B cell (primary cell): ENCODE measurements at places on chromosomes 13 and 19. TPM values are rescaled to one million over a fixed set of nuclear protein-coding genes. Genes with fewer than 3 reads are reported as not detected.

DNA sequence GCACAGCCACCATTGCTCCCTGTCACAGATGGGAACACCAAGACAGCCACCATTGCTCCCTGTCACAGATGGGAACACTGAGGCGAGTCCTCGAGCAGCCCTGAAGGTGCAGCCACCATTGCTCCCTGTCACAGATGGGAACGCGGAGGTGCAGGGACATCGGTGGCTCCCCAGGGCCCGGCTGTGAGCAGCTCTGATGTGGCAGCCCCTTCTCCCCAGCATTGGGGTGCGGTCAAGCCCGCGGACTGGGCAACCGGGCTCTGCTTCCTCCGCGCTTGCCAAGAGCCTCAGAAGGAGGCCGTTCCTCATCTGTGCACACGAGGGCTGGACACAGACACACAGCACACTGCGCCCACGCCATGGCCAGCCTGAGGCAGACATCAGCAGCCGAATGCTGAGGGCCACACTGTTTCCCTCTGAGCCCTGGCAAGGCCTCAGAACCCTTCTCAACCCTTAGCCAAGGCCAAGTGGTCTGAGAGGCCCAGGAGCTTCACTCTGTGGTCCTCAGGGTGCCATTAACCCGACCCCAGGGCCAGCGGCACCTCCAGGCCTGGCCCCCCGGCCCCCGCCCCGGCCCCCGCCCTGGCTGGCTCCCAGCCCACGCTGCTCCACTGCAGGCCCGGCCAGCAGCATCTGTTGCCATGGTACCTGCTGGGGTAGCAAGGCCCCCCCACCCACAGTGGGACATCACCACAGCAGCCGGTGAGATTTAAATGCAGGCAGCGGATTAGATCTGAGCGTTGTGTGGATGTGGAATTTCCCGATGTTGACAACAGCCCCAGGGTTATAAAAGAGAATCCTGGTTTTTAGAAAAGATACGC, 18.4 kb downstream of the C2CD4C start:
- no peaks in the 10 kb centered on the region for H3K36me3 ChIP-seq
- H3K4me3 ChIP-seq: no peak overlapping the region
- DNase-seq: no peak
- H3K4me1 ChIP-seq: no peaks in the 10 kb centered on the region
- no peaks in the 10 kb centered on the region for H3K27me3 ChIP-seq

Gene STXBP2
- 208 and 222 TPM in 2 replicates for total RNA-seq

- H3K27me3 ChIP-seq: no peaks in the 10 kb centered on the region
- H3K4me3 ChIP-seq: no peak overlapping the region
- H3K4me1 ChIP-seq: peaks cover 5% of the 10 kb centered on the region
- no peak overlapping the region for H3K27ac ChIP-seq
- no peaks in the 10 kb centered on the region for H3K36me3 ChIP-seq
These were observed 37.0 kb downstream of the ZNF136 start for GRCh38 chr19:12199757-12200419.

GRCh38 chr13:67554286-67554685, 324.1 kb upstream of the PCDH9 start:
- H3K27ac ChIP-seq: no peak overlapping the region
- no peaks in the 10 kb centered on the region for H3K27me3 ChIP-seq
- no peak for DNase-seq
- H3K4me3 ChIP-seq: no peak overlapping the region
- H3K4me1 ChIP-seq: no peaks in the 10 kb centered on the region

DNA sequence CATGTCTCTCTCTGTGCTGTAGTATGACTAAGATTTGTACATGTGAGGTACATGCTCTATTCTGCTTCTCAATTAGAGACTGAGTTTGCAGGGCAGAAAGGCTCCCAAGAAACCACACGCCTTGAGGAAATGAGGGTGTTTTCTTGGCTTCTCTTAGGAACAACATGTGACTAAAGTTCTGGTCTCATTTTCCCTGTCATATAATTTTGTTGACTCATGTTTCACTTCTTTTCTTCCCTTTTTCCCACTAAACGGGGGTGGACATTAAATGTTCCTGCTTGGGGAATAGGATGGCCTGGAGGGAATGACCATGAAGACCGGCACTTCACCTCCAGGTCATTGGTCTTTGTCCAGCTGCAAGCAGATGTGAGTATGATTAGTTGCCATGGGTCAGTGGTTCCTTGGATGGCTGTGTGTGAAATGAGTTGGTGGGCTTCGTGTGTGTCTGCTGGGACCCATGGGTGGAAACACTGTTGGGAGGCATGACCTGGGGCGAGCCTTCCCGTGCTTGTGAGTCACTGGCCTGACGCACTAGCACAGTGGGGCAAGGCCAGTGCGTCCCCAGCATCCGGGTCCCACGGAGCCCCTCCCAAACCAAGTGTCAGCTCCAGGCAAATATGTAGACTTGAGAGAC, 56.6 kb downstream of the COL4A1 start:
- no peak overlapping the region for H3K4me3 ChIP-seq
- no peaks in the 10 kb centered on the region for H3K36me3 ChIP-seq
- H3K27ac ChIP-seq: no peak overlapping the region

GRCh38 chr19:41993612-41994483, at the start of gene ATP1A3:
Gene ATP1A3 (minus strand): TSS chr19:41994230. CDS start chr19:41994076, 154 bp downstream.
- peaks cover 30% of the 10 kb centered on the region for H3K4me1 ChIP-seq
- no peaks in the 10 kb centered on the region for H3K36me3 ChIP-seq
- H3K27me3 ChIP-seq: peaks cover 19% of the 10 kb centered on the region
- peak; percentile 79 for DNase-seq
- peak within 1 kb of the TSS; percentile 25 for H3K4me3 ChIP-seq

DNA sequence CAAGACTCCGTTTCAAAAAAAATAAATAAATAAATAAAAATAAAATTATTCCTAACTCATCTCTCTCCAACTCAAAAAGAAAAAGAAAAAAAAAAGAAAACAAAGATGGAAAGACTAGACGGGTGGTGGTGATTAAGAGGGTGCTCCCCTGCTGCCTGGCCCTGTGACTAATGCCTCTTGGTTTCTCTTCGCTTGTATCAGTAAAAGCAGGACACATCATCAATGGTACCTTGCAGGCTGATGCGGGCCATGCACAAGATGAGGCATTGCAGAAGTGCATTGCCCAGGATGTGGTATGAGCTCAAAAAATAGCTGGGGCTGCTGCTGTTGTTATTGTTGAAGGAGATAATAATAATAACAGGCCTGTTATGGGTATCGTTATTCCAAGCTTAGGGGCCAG, 14.6 kb downstream of the ACER1 start:
- H3K4me3 ChIP-seq: no peak overlapping the region
- H3K27ac ChIP-seq: no peak overlapping the region
- no peaks in the 10 kb centered on the region for H3K4me1 ChIP-seq
- no peaks in the 10 kb centered on the region for H3K36me3 ChIP-seq

DNA sequence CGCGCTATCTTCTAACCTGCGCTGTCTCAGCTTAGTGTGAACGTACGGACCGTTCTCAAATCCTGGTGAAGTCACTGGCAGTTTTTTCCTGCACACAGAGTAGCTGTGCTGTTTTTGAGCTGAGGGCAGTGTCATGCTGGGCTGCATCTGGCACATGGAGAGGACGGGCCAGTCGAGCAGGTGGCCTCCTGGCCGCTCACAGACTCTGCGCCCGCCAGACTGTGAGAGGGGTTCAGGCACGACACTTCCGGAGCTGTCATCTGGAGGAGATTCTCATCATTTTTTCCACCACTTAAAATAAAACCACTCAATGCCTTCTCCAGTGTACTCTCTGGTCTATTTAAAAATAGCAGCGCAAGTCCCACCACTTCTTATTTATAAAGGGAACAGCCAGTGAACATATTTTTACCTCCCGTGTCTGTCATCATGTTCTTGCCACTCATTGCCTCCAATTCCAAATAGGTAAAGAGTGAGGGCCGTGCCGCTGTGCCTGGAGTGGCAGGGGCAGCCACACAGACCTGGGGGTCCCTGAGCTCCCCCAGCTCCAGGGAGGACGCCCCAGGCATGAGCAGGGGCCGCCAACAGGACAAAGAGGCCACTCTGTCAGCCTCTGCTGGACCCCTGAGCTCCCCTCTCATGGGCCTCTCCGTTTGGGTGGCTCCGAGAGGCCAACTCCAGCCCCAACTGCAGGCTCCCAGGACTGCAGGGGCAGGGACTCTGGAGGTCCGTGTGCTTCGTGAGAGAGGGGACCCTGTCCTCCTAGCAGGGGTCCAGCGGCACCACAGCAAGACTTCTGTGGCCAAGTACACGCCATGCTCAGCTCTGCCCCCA, 36.9 kb upstream of the GRTP1 start:
- no peaks in the 10 kb centered on the region for H3K36me3 ChIP-seq
- H3K4me1 ChIP-seq: no peaks in the 10 kb centered on the region
- no peaks in the 10 kb centered on the region for H3K27me3 ChIP-seq
- H3K4me3 ChIP-seq: no peak overlapping the region
- DNase-seq: no peak

DNA sequence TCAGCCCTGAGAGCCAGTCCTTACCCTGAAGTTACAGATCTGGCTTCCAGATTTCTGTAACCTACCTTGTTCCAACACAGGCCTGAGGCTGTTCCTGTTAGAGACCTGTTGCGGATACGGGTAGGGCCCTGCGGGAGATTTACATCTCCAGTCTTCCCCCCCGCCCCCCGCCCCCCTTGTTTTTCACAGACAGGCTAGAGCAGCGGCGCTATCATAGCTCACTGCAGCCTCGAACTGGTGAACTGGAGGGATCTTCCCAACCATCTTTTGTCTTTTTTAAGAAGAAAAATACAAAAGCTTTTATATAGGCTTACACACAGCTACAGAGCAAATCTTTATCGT, 10.6 kb upstream of the CEACAM21 start:
- H3K36me3 ChIP-seq: peaks cover 14% of the 10 kb centered on the region
- peaks cover 30% of the 10 kb centered on the region for H3K4me1 ChIP-seq
- peak overlapping the region; percentile 57 for H3K4me3 ChIP-seq
- peak overlapping the region; percentile 28 for H3K27ac ChIP-seq
- H3K27me3 ChIP-seq: peaks cover 9% of the 10 kb centered on the region
